NCI-H1417 (cell line): ENCODE measurements at places on chromosomes 2 and 18.
A peak's percentile ranks its signal among the peaks of the same experiment; 100 is the strongest.

- no peak for DNase-seq
Observed at GRCh38 chr18:52888014-52888413, 548.0 kb downstream of the DCC start.

DNA sequence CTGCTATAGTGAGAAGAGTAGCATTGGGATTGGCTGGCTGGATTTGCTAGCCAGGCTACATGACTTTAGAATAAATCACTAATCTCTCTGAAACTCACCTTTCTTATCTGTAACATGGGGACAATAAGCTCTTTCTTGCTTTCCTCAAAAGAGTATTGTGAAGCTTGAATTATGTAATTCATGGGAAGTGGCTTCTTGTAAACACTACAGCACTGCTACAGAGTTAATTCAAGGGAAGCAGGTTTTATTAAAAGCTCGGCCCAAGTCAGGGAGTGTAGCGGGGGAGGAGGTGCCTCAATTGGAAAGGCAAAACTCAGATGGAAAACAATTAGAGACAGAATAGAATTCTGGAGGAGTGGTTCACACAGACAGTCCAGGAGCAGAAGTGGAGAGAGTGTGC lies 100.9 kb upstream of the CELF4 start:
- no peak for DNase-seq

GRCh38 chr2:73985308-73986084 lies 786 bp downstream of the TET3 start:
- peak; percentile 3 for DNase-seq

- peak; percentile 87 for DNase-seq
Observed at GRCh38 chr18:31102025-31102684, at the start of gene DSC2. Gene DSC2, minus strand, starts transcription at chr18:31102421. Its CDS starts 450 bp downstream, at chr18:31101971.

- no peak for DNase-seq
Observed at GRCh38 chr2:213119061-213119809, 32.2 kb downstream of the IKZF2 start.

DNA sequence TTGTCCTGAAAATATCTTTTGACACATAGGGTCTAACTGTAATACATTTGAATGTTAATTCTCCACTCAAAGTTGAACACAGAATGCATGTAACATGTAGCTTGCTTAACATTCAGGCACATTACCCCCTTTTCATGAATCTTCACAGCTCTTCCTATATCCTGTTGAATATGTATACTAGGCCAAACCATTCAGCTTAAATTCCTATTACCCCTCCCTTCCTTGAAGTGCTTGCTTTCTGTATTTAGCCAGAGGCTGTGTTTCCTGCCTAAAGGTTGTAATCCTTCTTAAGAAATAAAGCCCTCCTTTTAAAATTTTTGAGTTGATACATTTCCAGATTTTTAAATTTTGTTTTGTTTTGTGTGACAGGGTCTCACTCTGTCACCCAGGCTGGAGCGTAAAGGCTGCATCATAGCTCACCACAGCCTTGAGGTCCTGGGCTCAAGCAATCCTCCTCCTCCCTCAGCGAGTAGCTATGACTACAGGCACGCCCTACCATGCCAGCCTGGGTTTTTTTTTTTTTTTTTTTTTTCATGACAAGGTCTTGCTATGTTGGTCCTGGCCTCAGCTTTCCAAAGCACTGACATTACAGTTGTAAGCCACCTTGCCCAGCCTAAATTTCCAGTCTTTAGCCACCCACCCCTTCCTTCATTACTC lies 357.6 kb downstream of the DSC3 start:
- DNase-seq = peak; percentile 5
